Choroid plexus epithelial cell (primary cell): ENCODE measurements at places on chromosomes 1 and 21.

- peak; percentile 95 for DNase-seq
Measured at GRCh38 chr21:35840197-35840799, 220.0 kb downstream of the SETD4 start.

DNA sequence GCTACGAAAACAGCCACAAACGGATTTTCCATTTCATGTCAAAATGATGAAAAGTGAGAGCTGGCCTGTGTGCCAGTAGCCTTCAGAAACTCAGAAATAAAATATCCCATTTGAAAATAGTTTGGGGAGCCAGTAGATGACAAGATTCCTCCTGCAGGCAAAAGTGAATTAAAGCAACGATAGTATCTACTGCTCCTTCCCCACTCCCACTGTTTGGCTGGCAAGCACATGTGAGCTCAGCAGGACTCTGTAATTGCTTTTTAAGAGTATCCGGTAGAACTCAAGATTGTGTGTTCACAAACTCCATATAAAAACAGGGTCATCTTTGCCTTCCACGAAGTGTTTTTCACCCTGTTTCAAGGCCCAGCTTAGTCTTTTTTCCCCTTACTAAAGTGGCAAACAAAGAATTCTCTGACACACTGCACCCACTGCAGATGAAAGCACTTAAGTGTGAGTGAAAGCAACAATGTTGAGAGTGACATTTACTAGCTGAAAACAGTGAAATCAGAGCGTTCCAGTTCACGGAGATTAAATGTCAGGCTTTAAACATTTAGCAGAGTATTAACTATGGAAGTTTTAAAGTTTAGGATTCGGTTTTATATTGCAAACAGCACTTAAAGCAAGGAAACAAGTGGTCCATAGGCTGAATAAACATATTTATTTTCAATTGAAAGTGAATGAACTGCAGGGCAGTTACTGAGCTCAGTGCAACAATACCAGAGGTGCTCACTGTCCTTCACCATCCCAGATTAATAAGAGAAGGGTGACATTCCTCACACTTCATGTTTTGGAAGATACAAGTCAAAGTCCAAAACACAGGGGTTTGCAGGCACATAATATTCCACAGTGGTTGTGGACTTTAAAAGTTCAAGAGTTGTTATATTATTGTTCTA is 70.0 kb downstream of the ALG14 start:
- DNase-seq, result peak; percentile 78

DNA sequence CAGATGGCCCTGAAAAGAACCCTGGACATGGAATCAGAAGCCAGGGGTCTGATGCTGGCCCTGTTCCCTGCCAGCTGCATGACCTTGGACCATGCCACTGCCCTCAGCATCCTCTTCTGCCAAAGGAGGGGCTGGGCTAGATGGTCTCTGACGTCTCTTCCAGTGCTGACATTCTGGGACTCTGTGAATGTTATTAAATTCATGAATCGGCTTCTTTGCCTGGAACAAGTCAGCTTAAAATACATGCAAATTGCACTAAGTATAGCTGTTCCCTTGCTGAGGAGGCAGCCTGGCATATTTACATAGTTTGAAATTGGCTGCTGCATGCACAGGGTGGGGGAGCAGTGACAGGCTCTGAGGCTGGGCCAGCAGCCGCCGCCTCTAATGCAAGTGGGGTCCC is 23.8 kb downstream of the KCNA2 start:
- DNase-seq, result no peak

GRCh38 chr1:225760531-225760930 is 17.1 kb upstream of the SRP9 start:
- no peak for DNase-seq

DNA sequence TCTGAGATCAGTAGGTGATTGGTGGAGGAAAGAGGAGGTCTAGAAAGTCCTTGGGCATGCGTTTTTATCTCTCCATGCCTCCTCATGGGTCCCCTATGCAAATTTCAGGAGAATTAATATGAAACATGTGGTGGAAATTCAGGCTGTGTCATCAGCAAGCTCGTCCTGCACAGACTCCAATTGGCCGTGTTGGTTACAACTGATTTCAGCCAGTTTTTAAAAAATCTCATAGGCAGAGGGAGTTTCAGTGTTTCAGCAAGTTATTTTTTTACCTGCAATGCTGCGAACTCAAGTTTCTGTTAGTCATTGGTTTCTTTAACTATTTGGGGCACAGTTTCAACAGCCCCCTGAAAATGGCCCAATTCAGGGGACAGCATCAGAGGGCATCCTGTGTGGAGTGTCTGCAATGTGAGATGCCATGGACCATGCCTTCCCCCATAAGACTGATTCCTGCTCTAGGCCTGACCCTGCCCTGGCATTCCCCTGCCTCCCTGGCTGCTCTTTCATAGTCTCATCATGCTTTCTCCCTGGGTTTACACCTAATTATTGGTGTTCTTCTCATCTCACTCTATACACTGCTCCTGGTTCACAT is 59.9 kb downstream of the C1orf198 start:
- DNase-seq, result no peak

GRCh38 chr1:108016451-108016920 is 51.5 kb upstream of the VAV3 start:
- peak; percentile 89 for DNase-seq

GRCh38 chr1:212235857-212236256 is 49.4 kb upstream of the PPP2R5A start:
- no peak for DNase-seq

DNA sequence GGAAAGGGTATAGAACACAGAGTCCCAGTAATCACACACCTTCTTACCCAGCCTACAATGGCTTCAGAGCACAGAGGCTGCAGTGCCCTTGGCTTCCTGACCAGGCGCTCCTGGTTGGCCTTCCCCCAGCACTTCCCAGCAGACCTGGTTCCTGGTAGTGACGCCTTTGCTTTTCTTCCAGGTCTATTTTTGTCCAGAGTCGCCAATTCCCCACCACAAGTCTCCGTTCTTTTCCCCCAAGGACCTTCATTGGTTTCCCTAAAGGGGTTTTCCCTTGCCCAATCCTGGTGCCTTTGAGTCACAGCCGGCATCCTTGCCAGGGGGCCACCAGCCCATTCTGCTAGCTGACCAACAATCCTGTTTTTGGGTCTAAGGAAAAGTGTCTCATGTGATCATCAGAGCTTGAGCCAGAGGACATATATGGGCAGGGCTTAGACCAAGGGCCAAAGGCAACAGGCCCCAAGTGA is 84.8 kb downstream of the KCNJ15 start:
- DNase-seq, result no peak

DNA sequence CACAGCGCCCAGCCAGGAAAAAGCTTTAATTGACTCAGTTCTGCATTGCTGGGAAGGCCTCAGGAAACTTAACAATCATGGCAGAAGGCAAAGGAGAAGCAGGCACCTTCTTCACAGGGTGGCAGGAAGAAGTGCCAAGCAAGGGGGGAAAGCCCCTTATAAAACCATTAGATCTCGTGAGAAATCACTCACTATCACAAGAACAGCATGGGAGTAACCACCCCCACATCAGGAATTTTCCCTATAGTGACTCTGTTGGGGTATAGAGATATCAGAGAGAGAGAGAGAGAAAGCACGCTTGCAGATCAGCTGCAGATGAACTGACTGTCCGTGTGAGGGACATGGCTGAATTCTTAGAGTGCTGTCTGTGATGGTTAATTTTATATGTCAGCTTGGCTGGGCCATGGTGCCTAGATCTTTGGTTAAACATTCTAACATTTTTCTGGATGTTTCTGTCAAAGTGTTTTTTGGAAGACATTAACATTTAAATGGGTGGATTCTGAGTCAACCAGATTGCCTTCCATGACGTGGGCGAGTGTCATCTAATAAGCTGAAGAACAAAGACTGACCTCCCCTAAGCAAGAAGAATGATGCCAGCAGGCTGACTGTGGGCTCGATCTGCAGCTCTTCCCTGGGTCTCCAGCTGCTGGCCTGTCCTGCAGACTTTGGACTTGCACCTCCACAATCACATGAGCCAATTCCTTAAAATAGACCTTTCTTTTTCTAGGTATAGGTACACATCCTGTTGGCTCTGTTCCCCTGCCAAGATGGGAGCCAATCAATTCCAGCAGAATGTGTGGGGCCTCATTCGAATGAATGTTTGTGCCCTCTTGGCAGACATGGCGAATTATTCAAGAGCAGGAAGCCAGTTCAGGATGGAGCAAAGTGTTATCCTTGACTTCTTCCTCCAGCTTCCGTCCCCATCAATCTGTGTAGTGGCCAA is 21.4 kb upstream of the CPT2 start:
- no peak for DNase-seq

GRCh38 chr1:105684714-105685113 is 1371.8 kb upstream of the PRMT6 start:
- no peak for DNase-seq

DNA sequence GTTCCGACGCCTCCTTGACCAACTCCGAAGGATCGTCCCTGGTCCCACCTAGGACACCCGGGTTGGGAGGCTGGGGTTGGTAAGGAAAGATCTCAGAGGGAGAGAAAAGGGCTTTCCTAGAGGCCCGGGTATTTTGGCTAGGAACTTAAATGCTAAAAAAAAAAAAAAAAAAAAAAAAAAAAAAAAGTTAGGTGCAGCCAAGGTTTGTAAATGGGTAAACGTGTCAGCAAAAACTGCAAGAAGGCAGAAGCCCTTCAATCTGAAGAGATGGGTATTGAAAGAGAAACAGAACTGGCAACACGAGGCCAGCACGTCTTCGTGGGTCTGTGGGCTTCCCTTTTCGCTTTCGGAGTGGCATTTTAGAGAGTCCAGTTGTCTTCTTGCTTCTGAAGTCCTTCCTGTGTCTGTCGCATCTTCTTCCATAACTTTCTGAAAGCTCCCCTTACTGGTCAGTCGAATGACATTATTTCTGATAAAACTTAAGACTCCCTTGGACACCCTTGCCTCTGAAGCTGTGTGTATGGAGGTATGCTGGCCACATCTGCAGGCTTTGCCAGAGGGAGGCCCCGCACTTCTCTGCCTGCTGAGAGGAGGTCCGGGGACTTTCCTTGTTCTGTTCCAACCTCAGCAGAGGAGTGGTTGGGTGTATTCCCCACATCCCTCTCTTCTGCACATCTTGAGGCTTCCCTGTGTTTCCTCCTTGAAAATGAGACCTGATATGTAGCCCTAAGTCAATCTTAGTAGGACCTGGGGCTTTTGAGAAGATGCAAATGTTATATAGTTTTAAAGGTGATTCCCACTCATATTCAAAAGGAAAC is 745 bp downstream of the RCSD1 start:
- peak; percentile 20 for DNase-seq

- DNase-seq, result no peak
Measured at GRCh38 chr21:36688324-36688723, 10.6 kb upstream of the SIM2 start.

- DNase-seq, result peak; percentile 79
Measured at GRCh38 chr1:228392111-228392936, 14.3 kb downstream of the TRIM11 start.

- DNase-seq, result peak; percentile 16
Measured at GRCh38 chr1:199404976-199405375, 622.5 kb upstream of the NR5A2 start.

- no peak for DNase-seq
Measured at GRCh38 chr1:205229916-205230700, 2.4 kb downstream of the TMCC2 start.

DNA sequence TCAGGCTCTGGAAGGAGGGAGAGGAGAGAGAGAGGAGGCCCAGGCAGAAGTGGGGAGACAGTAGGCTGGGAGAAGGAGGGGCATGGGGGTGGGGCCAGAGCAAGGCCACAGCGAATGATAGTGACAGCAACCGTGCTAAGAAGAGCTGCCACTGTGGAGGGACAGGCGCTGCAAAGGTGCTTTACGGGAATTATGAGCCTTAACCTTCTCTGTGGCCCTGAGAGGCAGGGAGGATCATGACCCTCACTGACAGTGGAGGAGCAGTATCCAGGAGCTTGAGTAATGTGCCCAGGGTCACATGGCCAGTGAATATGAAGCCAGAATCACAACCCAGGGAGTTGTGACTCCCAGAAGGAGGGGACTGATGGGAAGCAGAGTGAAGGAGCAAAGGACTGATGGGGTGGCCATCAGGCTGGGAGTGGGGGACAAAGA is 53.4 kb upstream of the RPL11 start:
- no peak for DNase-seq

DNA sequence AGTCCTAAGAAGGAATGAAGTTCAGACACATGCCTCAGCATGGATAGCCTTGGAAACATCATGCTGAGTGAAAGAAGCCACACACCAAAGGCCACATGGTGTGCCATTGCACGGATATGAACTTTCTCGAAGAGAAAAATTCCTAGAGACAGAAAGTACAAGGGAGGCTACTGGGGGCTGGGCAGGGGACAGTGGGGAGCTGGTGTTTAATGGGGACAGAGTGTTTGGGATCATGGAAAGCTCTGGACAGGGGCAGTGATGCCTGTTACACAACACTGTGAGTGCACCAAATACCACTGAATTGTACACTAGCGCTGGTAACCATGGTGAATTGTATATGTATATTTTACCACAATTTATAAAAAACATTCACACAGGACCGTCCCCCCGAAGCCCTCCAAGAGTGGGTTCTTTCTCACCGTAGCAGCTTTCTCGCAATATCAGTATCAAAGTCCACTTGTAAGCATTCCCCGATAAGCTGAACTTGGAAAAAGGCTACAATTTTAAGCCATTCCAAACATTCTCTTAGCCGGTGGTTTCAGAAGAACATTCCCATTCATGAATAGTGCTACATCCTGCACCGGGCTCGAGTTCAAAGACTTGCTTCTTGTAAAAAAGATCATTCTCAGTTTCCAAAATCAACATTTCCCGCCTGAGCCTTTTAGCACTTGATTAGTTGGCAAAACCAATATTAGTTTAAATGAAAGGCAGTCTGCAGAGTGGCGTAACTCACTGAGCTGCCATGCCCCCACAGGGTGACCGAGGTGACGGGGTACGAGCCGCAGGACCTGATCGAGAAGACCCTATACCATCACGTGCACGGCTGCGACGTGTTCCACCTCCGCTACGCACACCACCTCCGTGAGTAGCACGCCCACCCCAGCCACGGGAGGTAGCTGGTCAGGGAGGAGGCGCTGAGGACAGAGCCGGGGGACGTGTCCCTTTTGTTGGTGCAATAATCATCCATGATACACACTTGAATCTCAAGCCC is 31.7 kb downstream of the SIM2 start:
- no peak for DNase-seq

- DNase-seq, result peak; percentile 54
Measured at GRCh38 chr1:58412071-58412580, 134.4 kb downstream of the OMA1 start.

DNA sequence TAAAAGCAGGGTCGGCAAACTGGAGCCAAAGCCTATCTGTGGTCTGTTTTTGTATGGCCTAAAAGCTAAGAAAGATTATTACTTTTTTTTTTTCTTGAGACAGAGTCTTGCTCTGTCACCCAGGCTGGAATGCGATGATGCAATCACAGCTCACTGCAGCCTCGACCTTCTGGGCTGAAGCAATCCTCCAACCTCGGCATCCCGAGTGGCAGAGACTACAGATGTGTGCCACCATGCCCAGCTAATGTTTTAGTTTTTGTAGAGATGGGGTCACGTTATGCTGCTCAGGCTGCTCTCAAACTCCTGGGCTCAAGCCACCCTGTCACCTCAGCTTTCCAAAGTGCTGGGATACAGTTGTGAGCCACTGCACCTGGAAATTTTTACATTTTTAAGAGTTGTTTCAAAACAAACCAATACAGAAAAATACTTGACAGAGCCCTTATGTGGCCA is 6.5 kb upstream of the GLRX2 start:
- DNase-seq, result peak; percentile 91

- no peak for DNase-seq
Measured at GRCh38 chr1:42290130-42290529, 44.9 kb downstream of the FOXJ3 start.
